ENCODE measurements at places on chromosomes 16 and 17.

- DNase-seq = no peak
These were observed 3.0 kb upstream of the SLFN5 start for GRCh38 chr17:35239823-35240222.

GRCh38 chr17:21674242-21674731 is 18.0 kb upstream of the KCNJ18 start:
- no peak for DNase-seq

- DNase-seq = no peak
These were observed 461.0 kb upstream of the C16orf82 start for GRCh38 chr16:26605626-26606271.

GRCh38 chr17:68048996-68049395 is 13.5 kb downstream of the KPNA2 start:
- DNase-seq = no peak

- DNase-seq = no peak
These were observed 75.8 kb upstream of the CBX4 start for GRCh38 chr17:79914813-79915740.

GRCh38 chr17:79034931-79035485 is 11.0 kb downstream of the C1QTNF1 start:
- DNase-seq = no peak

GRCh38 chr16:84169765-84170310 is 17.0 kb downstream of the TAF1C start:
- DNase-seq = no peak

GRCh38 chr17:66511135-66511534 is 208.7 kb downstream of the PRKCA start:
- DNase-seq = no peak

- DNase-seq = no peak
These were observed 39.8 kb upstream of the KDM6B start for GRCh38 chr17:7794075-7794663.

GRCh38 chr16:75273054-75273925 is 21.9 kb upstream of the BCAR1 start:
- DNase-seq = no peak

DNA sequence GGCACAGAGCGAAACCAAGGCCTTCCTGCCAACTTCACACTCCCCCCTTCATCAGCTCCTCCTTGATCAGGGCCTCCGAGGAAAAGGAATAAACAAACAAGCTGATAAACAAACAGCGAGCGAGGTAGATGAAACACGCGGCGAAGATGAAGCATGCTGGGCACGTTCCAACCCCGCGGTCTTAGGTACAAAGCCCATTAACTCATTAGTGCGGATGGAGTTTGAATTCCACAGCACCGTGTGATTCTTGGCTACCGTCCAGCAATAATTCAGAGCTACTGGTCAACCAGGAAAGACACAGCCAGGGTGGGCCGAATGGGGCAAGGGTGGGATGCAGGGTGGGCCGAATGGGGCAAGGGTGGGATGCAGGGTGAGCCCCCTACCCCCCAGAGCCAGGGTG is 67.3 kb downstream of the RBFOX3 start:
- no peak for DNase-seq

DNA sequence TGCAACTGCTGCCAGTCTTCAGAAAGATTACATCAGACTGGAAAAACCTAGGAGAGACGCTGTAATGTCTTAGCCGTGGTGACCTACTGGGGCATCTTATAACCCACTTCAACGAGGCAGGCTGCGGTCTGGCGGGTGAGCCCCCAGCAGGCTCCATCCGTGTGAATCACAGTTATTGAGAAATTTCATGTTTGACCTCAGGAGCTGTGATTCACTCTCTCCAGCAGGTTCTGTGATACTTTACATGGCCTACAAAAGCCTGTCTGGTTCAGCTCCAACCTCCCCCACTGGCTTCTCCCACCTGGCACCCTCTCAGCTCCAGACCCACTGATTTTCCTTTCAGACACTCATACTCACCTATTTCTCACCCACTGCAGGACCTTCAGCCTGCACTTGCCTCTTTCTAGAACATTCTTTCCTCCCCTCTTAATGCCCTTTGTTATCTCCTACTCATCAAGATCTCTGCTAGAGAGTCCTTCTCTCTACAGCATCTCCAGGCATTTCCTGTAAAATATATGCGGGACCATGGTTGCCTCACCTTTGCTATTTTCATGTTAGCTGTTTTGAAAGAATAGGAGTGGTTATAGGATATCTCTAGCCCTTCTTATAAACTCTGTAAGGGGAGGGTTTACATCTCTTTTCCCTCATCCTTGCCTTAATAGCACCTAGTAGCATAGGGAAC is 227.9 kb downstream of the MAF start:
- DNase-seq = no peak

- no peak for DNase-seq
These were observed 425.0 kb downstream of the CDH11 start for GRCh38 chr16:64696866-64697265.

DNA sequence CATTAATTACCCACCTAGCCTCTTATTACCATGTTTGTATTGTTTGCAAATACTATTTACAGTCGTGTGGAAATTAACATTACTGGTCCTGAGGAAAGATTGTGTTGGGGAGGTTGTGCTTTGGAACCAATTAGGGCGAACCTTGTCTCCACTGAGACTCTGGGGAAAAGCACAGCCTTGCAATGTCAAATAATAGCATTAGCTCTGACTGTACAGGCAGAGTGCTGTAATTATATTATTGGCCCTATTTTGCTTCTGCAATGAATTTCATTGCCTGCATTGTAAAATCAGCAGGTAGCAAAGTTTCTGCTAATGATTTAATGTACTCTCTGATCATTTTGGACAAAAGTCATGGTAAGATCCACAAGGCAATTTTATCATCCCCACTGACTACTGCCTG is 97.0 kb downstream of the WWOX start:
- DNase-seq = no peak

DNA sequence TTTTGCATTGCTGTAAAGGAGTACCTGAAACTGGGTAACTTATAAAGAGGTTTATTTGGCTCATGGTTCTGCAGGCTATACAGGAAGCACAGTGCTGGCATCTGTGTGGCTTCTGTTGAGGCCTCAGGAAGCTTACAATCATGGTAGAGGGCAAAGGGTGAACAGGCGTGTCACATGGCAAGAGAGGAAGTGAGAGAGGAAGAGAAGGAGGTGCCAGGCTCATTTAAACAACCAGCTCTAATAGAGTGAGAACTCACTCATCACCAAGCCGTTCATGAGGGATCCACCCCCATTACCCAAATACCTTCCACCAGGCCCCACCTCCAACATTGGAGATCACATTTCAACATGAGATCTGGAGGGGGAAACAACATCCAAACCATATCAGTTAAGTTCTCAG is 16.4 kb upstream of the CLEC19A start:
- no peak for DNase-seq

DNA sequence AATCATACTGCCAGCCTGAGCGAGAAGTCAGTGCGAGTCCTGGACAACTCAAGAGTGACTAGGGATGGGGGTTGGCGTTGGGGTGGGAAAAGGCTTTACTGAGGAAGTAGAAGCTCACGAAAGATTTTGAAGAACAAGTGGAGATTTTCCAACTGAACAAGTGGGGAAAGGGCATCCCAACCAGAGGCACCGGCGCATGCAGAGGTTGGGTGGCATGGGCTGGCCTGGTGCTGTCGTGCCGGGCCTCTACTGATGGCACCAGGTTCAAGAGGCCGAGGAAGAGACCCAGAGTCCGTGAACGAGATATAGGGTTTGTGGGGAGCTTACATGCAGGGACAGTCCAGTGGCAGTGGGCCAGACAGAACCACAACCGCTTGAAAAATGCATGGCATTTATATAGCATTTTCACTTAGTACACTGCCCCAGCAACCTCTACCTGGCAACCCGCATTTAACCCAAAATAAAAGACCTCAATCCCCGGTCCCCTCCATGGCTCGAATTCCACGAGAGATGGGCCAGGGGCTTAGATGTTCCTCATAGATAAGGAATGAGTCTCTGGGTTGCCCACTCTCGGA is 7.7 kb upstream of the ITGA3 start:
- DNase-seq = no peak

GRCh38 chr17:77208217-77208808 is 67.5 kb downstream of the SEC14L1 start:
- no peak for DNase-seq

DNA sequence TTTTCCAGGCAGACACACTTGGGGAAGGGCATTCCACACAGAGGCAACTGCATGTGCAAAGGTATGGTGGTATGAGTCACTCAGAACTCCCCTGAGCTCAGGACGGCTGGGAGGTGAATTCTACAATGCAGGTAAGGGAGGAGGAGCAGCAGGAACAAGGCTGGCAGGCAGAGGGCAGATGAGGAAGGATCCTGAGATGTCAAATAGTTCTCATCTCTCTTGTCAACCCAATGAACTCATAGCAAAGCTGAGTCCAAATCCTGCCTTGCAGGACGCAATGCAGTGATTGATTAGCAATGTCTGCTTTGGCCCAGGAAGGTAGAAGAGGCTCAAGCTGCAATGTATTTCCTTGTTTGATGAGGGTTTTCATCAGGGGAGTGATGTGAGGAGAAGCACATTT is 243.5 kb downstream of the XYLT1 start:
- no peak for DNase-seq

GRCh38 chr17:69909389-69909788 is 165.6 kb upstream of the KCNJ16 start:
- no peak for DNase-seq

GRCh38 chr17:72361892-72362291 is 241.1 kb downstream of the SOX9 start:
- DNase-seq = no peak

DNA sequence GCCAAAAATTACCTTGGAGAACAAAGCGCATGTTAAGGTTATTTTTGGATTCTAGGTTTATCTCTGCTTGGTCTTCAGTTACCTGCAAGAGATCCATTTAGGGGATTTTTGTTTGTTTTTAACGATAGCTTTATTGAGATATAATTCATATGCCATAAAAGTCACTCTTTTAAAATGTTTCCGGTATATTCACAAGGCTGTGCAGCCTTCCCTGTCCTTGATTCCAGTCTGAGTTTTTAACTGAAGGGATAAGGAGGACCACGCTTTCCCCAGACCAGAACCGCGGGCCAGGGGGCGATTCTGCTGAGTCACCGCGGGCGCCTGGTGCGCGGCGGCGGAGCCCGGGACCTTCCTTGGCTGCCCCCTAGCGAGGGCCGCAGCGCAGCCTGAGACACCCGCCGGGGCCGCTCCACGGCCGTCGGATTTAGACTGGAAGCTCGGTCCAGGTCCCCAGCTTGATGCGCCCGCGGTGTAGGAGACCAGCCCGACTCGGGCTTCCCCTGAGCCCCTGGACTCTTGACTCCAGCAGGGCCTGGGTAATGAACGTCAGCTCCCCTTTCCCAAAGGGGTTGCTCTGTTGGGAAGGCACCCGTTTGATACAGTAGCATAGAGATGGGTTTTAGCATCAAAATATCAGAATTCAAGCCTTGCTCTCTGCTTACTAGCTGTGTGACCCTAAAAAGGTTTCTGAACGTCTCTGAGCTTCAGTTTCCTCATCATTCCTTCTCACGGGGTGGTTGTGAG is 50.0 kb upstream of the STH start:
- DNase-seq = no peak

DNA sequence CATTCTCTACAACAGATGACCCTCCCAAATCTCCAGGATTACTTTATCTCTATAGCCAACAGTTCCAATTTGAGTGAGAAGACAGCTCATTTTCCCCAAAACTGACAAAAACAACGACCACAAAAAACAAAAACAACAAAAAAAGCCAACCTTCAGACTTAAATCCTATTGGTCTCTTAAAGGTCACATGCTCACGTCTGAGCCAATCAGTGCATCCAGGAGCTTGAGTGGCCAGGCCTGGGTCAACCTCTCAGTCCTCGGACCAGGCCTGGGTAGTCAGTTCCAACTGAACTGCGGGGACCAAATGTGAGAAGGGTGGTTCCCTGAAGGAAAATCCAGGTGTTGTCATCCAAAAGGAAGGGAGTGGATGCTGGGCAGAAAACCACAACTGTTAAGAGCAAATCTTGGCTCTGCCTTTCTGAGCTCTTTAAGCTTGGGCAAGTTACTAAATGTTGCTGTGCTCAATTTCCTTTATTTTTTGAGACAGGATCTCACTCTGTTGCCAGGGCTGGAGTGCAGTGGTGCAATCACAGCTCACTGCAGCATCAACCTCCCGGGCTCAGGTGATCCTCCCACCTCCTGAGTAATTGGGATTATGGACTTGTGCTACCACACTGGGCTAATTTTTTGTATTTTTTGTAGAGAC is 43.0 kb upstream of the MSI2 start:
- DNase-seq = no peak

GRCh38 chr17:67375716-67376115 is 1.4 kb upstream of the PITPNC1 start:
- DNase-seq = no peak

- no peak for DNase-seq
These were observed 32.0 kb upstream of the PLLP start for GRCh38 chr16:57316390-57317017.

GRCh38 chr16:72705801-72706200 is 342.1 kb downstream of the ZFHX3 start:
- no peak for DNase-seq

- DNase-seq = no peak
These were observed 8.3 kb upstream of the NLRC5 start for GRCh38 chr16:56980792-56981724.

DNA sequence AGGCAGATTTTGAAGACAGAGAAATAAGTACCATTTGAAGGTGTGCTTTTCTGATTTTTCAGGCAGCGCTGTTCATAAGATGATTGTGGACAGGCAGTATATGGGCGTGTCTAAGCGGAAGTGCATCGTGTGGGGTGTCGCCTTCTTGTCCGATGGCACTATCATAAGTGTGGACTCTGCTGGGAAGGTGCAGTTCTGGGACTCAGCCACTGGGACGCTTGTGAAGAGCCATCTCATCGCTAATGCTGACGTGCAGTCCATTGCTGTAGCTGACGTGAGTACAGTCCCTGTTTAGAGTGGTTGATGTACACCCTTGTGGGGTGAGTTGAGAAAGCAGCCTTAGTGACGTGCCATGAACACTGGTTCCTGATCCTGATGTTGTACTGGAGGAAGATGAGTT is 10.7 kb downstream of the UTP4 start:
- DNase-seq = no peak

- DNase-seq = no peak
These were observed 9.3 kb downstream of the PDE6G start for GRCh38 chr17:81646869-81647600.

DNA sequence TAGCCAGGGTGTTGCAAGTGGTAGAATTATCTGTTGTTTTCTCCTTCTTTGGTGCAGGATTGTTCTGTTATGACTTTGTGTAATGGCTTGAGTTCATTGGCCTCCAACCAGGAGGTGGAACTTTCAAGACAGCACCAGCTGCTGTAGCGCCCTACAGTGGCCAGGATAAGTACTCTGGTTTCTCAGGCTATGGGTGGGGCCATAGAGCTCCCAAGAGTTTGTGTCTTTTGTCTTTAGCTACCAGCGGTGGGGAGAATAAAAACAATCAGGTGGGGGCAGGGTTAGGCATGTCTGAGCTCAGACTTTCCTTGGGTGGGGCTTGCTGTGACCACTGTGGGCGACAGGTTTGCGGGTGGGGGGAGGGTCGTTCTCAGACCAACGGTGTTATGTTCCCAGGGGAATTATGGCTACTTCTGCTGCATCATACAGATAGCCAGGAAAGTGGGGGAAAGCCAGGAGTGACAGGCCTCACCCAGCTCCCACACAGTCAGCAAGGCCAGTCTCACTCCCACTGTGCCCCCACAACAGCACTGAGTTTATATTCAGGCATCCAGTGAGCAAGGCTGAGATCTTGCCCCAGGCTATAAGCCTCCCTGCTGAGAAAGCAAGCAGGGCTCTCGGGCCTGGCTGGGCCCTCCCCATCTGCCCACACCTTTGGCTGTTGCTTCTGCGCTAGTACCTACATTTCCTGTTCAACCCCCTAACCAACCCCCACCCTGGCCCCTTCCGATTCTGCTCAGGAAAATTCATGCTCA is 15.4 kb downstream of the ABCA10 start:
- no peak for DNase-seq

- no peak for DNase-seq
These were observed 4.2 kb upstream of the FBXL16 start for GRCh38 chr16:709566-710499.

Data from GF-D8 (cell line).